ENCODE measurements at places on chromosomes 12 and 14. TPM values are rescaled to one million over a fixed set of nuclear protein-coding genes. Genes with fewer than 3 reads are reported as not detected.

DNA sequence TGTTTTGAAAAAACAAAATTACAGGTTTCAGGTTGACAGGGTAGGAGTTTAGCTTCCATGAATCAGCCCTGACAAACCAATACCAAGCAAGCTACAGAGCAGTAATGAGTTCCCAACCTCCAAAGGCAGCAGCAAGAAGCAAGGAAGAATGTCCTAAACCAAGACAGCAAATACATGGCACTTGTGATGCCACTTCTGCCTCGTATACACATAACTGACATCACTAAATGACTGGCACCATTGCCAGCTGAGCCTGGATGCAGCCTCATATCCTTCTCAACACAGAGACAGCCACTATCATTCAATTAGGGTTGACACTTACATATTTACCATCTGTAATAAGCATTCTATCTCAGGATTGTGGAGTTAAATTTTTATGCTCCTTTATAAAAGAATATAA is 35.0 kb upstream of the MDM1 start:
- no peak for DNase-seq

DNA sequence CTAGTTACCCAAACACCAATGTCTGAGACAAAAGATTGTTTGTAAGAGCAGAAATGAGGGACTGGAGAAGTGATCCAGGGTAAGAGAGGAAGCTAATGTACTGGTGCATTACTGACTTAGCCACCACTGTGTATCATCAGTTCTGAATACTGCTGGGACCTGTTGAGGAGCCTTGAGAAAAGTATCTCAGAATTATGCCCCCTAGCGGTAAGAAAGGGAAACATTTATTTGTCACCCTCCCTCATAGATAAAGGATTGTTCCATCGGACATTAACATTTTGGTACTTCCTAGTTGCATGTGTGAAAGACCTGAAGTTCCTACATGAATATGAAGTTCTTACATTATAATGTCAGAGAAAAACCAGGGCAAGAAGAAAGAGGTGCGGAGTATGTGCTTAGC is 612.5 kb downstream of the FSCB start:
- DNase-seq: no peak

DNA sequence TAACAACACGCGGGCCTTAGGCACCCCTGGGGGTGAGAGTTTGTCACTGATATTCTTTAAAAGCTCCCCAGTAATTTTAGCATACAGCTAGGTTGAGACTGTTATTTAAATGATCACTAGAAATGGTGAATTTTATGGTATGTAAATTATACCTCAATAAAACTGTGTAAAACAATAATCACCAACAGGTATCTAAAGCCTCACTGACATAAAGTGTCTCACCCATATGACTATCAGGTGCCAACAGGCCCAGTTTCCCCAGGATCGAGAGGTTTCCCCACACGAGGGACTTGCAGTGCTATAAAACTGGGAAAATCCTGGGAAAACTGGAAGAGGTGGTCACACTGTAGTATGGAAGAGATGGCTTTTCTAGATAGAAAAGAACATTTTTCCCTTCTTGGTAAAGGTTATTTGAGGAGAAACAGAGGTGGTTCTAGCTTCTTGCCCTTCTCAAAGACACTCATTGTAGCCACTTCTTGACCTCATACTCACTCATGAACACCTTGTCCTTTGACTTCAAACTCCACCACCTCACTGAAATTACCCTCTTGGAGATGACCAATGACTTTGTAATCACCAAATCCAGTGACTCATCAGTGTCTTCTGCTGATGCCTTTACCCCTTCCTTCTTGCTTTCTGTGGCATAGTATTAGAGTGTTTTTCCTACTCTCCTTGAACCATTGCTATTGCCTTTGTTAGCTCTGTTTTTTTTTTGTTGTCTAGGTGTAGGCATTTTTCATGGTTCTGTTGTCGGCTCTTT is 24.8 kb upstream of the NUBPL start:
- DNase-seq: no peak

GRCh38 chr14:51462706-51463105 is 189.0 kb upstream of the FRMD6 start:
- no peak for DNase-seq

CHGA gene
- total RNA-seq: not detected

All from myocyte (in vitro differentiated cells).